ENCODE measurements at places on chromosomes 11 and 22.

- DNase-seq, result no peak
Observed at GRCh38 chr22:50004918-50005317, 7.6 kb downstream of the IL17REL start.

- DNase-seq, result no peak
Observed at GRCh38 chr11:43941257-43941994, 1.0 kb upstream of the C11orf96 start.

DNA sequence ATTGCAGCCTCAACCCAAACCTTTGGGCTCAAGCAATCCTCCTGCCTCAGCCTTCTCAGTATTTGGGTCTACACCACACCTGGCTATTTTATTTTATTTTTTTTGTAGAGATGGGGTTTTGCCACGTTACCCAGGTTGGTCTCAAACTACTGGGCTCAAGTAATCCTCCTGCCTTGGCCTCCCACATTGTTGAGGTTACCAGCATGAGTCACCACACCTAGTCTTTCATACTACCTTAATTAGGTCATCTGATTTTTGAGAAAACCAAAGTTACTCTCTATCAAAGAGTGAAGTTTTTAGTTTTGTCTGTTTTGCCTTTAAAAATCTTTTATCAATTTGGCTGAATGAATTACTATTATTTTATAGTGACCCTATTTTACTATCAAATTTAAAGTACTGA lies 335.6 kb upstream of the LRRC4C start:
- DNase-seq, result no peak

DNA sequence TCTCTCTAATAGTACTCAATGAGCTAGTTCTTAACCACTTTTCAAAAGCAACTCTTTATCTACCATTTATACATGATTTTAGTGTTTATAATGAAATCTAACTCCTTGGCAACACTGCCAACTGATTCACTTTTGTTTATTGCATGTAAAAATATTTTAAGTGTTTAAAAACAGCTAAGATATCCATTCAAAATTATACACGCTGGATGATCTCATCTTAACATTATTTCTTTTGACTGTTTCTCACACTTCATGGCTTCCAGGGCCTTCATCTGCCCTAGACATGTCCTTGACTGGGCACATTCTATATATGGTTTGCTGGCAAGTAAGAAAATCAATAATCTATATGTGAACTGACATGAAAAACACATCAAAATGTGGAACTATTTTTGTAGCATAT lies 414.6 kb upstream of the LUZP2 start:
- DNase-seq, result no peak

GRCh38 chr11:78954696-78955095 lies 380.0 kb upstream of the NARS2 start:
- DNase-seq, result no peak

DNA sequence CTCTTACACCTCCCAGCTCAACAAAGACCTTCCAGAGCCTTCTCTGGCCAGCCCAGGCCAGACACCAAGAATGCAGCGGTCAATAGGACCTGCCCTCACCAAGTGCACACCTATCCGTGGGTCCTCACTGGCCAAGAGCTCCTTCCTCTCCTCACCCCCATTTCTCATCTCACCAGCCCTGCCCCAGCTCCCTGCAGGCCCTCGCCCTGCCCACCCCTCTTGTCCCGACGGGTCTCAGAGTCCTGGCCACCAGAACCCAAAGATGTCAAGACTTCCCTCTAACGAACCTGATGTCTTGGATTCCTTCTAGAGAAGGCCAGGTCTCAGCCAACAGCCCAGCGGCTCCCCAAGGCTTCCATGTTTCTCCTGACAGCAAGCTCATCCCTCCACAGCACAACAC lies 43.6 kb downstream of the IGF2 start:
- no peak for DNase-seq

GRCh38 chr11:45450189-45450588 lies 164.0 kb upstream of the SYT13 start:
- no peak for DNase-seq

- DNase-seq, result no peak
Observed at GRCh38 chr11:26134481-26135355, 197.2 kb upstream of the ANO3 start.

DNA sequence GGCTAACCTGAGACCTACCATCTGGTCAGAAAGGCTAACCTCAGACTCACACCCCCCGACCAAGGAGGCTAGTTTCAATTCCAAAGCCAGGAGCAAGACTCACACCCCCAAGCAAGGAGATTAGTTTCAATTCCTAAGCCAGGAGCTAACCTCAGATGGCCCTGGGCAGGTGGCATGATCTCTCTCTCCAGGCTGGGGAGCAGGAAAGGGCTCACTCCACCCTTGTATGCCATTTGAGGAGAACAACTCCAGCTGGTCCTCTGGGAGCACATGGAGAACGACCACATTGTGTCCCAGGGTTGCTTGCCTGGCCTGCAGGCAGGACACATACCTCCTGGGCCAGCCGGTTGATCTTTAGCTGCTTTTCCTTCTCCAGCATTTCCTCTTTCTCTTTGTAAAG lies 32.6 kb downstream of the USH1C start:
- DNase-seq, result no peak

GRCh38 chr22:48528221-48528915 lies 1299.3 kb downstream of the BRD1 start:
- no peak for DNase-seq

- no peak for DNase-seq
Observed at GRCh38 chr11:16898274-16898985, 115.8 kb downstream of the PLEKHA7 start.

- DNase-seq, result no peak
Observed at GRCh38 chr11:87966216-87966615, 209.0 kb downstream of the RAB38 start.
